Esophagus mucosa (tissue), 1 donor: ENCODE measurements at places on chromosomes 3 and 15. TPM values are rescaled to one million over a fixed set of nuclear protein-coding genes. Genes with fewer than 3 reads are reported as not detected.

- ATAC-seq: no peak
These were observed 66.9 kb downstream of the PPM1L start for GRCh38 chr3:160822936-160823335.

DNA sequence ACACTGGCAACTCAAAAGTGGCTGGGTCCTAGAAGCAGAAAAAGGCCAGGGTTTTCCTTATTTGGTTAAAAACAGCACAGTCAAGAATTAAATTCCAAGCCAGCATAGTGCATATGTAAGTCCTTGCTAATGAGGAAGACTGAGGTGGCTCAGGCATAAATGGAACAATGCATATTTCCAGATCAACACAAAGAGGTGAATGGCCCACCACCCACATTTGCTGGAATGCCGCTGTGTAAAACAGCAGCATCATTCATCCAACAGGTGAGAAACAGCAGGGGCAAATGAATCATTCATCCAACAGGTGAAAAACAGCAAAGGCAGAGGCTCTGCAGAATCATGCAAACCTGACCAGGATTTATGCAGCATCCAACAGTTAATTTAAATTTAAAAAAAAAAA lies 32.9 kb downstream of the GPR176 start:
- ATAC-seq: no peak

DNA sequence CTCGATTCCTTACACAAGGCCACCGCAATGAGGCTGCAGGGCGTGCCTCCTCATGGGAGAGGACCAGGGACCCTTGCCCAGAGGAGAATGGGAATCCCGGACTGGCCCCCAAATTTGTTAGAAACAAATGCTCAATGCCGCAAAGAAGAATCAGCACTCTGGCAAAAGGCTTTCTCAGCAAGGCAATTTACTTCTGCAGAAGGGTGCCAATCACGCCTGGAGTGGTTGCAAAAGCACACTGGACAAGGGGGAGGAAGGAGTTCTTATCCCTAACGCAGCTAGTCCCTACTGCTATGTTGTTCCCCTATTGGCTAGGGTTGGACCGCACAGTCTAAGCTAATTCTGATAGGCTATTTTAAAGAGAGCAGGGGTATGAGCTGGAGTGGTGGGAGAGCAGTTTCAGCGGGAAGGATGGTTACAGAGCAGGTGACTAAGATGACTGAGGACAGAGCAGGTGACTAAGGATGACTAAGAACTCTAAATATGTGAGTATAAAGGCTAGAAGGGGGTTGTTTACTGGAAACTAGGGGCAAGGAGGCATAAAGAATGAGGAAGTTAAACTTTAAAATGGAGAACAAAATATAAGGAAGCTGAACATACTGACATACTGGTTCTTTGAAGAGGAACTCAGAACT lies 48.5 kb downstream of the KATNBL1 start:
- peak; percentile 77 for ATAC-seq

DNA sequence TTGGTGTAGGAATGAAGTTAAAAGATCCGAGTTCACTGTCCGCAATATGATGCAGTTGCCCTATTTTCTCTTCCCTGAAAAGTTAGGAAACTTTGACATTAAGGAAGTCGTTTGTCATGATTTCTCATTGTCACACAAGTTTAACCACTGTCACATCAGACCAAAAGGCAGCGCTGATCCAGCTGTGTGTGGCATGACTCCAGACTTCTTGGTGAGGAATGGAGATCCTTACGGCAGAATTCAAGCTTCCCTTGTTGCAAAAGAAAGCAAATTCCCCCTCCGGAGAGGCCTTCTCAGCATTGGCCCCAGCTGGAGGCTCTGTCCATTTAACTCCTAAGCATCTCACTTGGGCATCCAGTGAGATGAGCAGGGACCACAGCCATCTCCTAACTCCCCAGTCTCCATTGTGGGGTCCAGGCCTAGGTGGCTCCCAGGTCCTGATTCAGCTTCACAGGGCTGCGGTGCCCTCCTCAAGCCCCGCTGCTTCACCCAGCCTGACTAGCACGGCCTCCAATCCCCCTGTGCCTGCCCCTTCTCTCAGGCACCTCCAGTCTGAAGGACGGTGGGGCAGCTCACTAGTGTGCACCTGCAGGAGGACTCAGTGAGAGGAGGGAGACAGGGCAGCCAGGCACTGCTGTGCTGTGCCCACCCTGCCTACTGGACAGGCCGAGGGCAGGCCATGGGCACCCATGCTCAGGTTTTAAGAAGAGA lies 159.5 kb downstream of the CHSY1 start:
- no peak for ATAC-seq

DNA sequence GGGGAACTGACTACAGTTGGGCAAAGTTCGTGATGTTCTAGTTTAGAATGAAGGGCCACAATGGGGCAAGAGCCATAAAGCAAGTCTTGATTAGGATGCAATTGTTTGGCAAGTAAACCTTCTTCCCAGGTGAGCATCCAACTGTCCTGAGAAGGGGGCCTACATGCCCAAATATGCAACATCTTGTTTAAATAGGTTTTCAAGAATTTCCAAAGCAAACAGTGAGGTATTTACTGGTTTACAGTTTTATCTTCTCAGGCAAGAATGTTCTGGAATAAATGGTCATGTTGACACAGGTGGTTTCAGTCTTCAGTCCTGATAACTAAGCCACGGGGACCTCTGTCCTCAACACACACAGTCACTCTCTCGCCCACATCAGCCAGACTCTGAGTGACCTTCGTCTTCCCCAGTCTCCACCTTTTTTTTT lies 90.3 kb upstream of the FAM174B start:
- ATAC-seq: no peak

DNA sequence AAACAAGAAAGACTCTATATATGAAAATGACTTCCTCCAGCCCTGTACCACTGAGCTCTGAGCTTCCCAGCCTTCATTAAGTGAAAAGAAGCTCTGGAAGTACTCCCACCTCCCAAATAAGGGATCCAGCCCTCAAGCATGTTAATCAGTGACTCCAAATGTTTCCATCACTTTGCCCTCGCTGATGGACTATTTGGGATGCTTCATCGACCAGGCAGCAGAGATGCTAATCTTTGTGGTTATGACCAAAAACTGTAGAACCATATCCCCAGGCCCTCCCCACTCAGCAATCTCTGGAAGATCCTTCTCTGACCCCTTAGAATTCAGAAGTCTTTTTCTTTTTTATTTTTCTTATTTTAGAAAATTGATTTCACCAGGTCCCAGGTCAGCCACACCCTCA lies 2.3 kb upstream of the CTDSPL start:
- ATAC-seq: no peak

- ATAC-seq: no peak
These were observed 1116.3 kb upstream of the CADM2 start for GRCh38 chr3:83842511-83842910.

DNA sequence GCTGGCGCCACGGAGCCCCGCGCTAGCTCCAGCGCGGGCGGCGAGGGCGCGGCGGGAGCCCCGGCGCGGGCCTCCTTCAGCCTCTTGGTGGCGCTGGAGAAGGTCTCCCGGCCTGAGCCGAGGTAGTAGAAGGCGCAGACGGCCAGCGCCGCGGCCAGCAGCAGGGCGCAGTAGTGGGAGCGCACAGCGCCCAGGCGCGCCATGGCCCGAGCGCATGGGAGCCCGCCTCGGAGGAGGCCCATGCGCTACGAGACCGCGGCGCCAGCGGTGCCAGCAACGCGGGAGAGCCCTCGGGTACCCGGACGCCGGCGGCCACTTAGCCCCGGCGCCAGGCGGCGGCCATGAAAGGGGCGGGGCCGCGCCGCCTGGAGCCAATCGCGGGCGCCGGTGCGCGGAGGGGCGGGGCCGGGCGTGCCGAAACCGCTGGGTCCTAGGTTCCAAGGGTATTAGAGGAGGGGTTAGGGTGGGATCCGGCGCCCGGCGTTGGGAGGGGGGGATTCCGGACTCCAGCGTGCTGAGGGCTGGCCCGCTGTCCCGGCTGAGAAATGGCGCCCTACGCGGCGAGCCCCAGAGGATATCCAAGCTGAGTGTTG lies at the start of gene XXYLT1:
TSS of gene XXYLT1 (minus strand) at position 343 of the 593 bp plus-strand sequence. CDS start at position 242, 101 bp downstream.
- peak; percentile 93 for ATAC-seq

RTP4 gene
- total RNA-seq: 1.8 TPM

DNA sequence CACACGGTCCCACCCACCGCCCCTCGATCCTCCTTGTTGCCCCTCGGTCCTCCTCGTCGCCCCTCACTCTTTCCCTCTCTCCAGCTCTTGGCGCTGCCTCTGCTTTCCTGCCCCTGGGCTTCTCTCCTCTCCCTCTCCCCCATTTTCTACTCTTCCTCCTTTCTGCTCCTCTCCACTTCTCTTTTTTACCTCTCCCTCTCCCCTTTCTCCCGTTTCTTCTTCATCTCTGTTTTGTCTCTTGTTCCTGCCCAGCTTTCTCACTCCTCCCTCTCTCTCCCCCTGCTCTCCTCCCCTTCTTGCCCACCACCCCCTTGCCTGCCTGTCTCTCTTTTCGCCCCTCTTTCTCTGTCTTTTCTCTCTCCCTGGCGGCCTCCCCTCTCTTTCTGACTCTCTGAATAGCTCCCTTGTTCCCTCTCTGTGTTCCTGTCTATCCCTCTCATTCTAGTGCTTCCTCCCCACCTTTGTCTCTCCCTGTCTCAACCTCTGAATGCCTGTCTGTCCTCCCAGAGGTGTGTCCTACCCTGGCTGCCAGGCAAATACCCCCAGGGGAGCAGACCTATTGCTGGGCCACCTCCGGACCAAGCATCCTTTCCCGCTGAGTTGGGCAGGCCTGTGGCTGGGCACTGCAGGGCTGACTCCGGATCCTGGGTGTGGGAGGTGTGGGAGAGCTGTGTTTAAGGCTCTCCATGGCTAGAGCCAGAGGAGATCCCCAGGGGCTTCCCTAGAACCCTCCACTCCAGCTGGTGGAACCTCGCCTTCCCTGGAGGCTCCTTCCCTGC lies 41.0 kb downstream of the EPHB3 start:
- ATAC-seq: no peak

- no peak for ATAC-seq
These were observed 19.7 kb upstream of the ANO10 start for GRCh38 chr3:43641306-43642114.

DNA sequence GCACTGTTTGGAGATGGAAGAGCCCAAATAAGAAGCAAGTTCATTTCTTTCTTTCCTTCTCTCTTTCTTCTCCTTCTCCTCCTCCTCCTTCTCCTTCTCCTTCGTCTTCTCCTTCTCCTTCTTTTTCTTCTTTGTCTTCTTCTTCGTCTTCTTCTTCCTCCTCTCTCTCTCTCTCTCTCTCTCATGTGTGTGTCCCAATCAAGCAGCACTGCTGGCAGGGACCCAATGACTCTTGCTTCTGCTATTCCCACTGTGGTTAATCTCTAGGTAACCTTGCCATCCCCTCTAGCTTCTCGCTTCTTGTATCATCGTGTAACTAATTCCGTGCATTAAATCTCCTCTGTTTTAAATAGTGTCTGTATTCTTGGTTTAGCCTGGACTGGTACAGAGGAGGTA lies 26.1 kb upstream of the ZNF280D start:
- ATAC-seq: no peak

DNA sequence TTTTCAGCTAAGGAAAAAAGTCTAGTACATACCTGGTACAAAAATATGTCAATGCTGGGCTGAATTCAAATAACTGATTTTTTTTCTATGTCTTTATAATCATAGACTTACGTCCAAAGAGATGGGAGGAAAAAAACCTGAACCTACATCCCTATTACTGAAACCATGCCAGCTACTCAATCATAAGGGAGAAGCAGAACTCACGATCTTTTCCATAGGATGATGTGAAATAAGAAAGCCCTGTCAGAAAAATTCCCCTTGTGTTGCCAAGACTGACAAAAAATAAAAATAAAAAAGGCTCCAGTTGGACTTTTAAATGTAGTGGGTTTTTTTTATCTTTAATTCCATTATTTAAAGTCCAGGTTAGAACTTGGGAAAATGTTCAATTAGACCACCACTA lies 3.3 kb downstream of the MSL2 start:
- ATAC-seq: no peak

GRCh38 chr3:54580453-54580852 lies 347.4 kb downstream of the LRTM1 start:
- no peak for ATAC-seq

GRCh38 chr15:28980709-28981350 lies 95.1 kb downstream of the APBA2 start:
- ATAC-seq: no peak

HRH1 gene
- total RNA-seq: 4.2 TPM

GRCh38 chr3:123765475-123766128 lies 118.5 kb downstream of the MYLK start:
- ATAC-seq: no peak

NISCH gene
- total RNA-seq: 38.0 TPM

PLIN1 gene
- 0.32 TPM for total RNA-seq

GCNT3 gene
- total RNA-seq: 11.4 TPM

SLC12A1 gene
- not detected for total RNA-seq

- ATAC-seq: no peak
These were observed 180.6 kb downstream of the PTPRG start for GRCh38 chr3:61742006-61742405.

DNA sequence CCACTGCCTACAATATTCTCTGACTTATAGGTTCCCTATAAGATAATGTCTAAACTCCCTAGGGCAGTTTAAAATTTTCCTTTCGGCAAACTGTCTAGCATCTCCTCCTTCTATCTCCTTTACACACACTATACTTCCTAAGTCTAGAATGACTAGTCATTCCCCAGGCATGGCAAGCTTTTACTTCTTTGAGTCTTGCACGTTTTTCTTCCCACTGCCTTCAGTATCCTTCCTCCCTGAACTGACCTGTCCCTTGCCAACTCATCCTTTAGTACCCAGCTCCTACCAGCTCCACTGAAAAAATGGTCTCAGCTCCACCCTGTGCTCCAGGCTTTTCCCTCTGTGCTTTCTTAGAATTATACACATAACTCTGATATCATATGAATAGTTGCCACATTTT lies 93.8 kb upstream of the KBTBD8 start:
- ATAC-seq: no peak

GRCh38 chr3:170560296-170560695 lies 25.6 kb downstream of the SLC7A14 start:
- no peak for ATAC-seq

DNA sequence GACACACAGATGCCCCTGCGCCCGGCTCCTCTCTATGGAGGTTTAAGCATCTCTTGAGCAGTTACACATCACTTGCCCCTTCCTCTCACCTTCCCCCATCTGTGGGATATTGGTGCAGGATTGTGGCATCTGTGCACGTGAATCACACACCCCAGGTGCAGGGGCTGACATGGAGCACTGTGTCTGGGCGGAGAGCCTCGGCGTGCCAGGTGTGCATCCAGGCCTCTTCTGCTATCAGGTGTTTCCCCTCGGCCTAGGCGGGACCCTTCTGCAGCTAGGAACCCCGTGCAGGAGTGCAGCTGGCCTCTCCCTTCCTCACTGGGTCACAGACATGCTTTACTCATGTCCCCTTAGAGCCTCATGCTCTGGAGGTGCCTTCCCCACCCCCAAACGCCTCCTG lies 33.4 kb upstream of the MUC13 start:
- ATAC-seq: no peak

DNA sequence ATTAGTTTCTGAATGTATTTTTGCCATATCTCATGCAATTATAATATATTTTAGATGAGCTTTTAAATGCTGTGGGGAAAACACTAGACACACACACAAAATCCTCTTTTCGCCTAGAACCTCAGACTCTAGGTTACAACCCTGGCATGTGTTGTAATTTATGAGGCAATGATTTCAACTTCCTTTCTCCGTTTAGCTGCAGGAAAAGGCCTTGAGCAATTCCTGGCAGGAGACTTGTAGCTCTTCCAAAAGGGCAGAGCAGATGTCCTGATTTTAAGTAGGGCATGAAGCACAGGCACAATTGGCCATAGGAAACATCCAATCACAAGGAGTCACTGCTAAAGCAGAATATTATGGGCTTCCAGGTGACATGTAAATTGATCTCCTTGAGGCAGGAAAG lies 82.0 kb downstream of the GPR156 start:
- peak; percentile 28 for ATAC-seq

GRCh38 chr3:12630292-12630691 lies 33.6 kb downstream of the RAF1 start:
- no peak for ATAC-seq

LXN gene
- total RNA-seq: 8.4 TPM

- no peak for ATAC-seq
These were observed 7.6 kb downstream of the NR1D2 start for GRCh38 chr3:23952646-23953045.
